ENCODE measurements at places on chromosomes 5 and 9.
A peak's percentile ranks its signal among the peaks of the same experiment; 100 is the strongest.

- DNase-seq, result peak; percentile 65
Observed at GRCh38 chr9:9790216-9790872, 822.5 kb downstream of the PTPRD start.

DNA sequence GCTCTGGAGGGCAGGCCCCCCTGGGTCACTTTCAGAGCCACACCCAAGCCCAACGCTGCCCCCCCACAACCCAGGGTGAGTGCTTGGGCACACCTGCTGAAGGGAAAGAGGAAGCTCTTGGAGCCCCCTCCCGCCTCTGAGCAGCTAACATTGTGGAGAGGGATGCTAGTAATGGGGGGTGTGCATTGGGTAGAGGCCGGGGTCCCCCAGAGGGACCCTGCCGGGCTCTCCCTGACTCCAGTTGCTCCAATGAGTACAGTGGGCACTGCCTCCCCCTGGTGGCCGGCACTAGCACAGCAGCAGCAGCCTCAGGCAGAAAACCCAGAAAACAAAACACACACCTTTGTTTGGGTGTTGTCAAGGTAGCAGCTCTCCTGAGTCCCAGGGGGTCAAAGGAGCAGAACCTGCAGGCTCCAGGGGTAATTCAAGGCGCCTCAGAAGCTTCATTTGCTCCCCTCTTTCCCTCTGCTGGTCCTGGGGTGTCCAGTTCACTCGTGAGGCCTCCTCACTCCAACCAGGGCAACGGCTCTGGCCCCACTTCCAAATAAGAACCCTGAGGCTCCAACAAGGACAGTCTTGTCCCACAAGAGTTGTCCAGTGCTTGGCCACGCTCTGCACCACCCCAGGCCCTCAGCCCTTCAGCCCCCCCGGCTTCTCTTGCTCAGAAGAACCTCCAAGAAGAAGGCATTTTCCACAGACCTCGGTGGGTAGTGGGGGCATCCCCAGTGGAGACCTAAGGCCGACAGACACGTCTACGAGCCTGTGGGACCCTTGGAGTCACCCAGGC lies 16.1 kb downstream of the GBGT1 start:
- peak; percentile 97 for DNase-seq

DNA sequence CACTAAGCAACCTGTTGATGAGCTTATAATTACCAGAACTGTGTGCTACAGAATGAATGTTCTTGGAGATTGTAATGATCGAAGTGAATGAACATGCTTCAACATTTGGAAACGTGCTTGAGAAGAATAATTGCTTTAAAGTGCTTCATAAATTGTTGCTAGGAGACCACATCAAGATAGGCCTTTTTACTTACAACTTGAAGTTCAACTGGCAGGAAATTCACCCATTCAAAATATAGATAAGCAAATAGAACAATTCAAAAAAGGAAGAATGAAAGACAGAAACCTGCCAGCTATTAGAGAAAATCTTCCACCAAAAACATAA lies 38.0 kb upstream of the SLC44A1 start:
- no peak for DNase-seq

DNA sequence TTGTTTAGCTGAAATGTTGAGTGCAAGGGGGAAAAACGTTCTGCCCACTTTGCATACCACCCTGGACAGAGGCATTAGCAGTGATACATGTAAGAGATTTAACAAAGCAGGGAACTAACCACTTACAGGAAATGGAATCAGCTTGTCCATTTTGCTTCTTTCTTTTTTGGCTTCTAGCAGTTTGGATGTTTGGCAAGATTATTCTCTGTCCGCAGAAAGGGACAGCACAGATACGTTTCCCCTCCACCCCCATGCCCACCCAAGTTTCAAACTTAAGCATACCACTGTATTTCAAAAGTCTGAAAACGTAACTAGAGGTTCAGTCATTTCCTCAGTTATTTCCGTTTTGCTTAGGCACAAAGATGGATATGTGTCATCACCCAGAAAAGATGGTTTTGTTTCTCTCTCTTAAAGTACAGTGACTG lies 118.4 kb downstream of the GDNF start:
- DNase-seq, result no peak

GRCh38 chr9:136692185-136693134 lies 5.2 kb upstream of the AGPAT2 start:
- no peak for DNase-seq

- no peak for DNase-seq
Observed at GRCh38 chr5:139806726-139807646, 11.4 kb downstream of the PSD2 start.

- DNase-seq, result no peak
Observed at GRCh38 chr5:147534172-147534951, 24.5 kb upstream of the DPYSL3 start.

- DNase-seq, result no peak
Observed at GRCh38 chr9:81717061-81717746, 27.9 kb upstream of the TLE1 start.

DNA sequence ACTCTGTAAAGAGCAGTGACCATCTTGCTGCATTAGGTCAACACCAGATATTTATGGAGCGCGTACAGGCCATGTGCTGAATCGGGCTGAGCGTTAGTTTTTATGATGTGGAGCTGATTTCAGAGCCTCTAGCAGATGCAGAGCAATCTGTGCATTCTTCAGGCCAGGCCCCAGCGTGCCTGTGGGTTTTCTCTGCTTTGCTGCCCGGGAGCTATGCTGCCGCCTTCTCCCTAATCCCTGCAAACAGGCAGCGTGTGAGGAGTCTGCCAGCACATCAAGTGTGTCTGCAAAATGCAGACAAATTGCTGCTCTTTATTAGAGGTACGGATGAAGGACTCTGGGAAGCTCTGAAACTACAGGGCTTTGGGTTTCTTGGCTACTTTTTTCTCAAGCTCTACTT lies 170.0 kb downstream of the NTRK2 start:
- DNase-seq, result peak; percentile 57

DNA sequence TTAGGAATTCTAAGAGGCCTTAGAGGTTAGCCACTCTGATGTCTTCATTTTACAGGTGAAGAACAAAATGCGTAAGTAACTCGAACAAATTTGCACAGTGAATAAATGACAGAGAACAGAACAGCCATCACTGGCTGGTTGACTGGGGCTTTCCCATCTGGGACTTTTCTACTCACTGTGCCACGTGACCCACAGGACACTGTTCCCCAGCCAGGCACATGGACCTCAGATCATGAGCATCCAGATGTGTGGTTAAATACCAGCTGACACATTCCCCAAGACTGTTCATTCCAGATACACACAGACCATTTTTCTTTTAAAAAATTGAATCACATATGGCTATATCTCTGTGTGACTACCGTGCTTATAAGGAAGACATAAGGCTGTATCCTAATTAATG lies 25.8 kb upstream of the MED10 start:
- DNase-seq, result no peak

GRCh38 chr9:101880846-101881245 lies 142.4 kb upstream of the GRIN3A start:
- no peak for DNase-seq

DNA sequence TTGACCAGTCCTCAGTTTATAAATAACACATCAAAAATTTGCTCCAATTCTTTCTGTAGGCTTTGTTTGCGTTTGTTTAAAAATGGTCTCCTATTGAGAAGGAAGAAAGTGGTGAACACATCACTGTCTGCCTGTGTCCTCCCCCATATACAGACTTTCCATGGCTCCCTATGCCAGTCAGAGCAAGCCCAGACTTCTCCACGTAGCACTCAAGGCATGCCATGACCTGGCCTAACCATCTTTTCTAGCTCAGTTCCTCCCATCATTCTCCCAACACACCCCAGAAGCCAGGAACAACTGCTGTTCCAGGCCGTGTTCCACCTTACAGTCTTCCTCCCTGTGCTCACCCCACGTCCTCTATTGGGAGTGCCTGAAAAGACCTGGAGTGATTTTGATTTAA lies 129.6 kb upstream of the ZNF618 start:
- no peak for DNase-seq

DNA sequence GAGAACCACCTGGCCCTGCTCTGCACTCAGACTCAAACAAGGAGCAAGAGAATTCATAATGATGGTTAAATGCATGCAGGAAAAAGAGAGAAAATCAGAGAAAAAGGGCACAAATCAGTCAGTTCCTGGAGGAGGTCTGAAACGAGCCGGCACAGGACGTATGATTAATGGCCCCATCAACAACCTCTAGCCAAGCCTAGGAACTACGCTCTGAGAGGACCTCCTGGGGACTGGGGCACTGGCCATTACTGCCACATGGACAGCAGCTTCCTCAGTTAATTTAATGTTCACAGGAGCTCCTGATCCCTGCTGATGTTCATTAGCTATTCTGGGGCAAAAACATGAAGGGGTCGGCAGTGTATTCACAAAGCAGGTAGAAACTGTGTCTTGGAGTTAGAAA lies 238.1 kb downstream of the MED10 start:
- no peak for DNase-seq

GRCh38 chr9:109414125-109414785 lies 83.9 kb downstream of the PTPN3 start:
- DNase-seq, result peak; percentile 75

DNA sequence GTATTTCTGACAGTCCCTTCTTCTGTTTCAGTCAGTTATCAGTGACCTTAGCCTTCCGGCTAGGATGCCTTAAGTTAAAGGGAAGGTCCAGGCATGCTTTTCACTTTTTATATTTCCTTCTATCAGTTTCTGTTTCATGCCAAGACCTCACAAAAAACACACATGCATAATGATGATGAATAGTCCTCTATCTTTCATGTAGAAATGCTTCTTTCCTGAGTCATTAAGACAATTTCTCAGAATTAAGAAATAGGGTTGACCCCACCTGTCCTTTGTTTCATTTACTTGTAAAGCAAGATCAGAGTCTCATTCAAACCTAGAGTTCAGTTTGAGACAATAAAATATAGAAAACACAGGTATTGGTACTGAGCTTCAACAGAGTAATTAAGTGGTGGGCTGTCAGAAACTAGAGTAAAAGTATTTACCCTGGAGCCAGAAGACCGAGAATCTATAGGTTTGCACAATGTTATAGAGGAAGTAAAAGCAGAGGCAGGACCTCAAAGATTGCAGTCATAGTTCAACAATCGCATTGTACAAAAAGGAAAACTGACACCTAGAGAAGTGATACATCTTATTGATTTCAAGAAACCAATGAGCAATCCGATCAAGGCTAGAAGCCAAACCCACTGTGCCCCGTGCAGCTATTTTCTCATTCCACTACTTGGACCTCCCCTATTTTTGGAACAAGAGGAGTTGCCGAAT lies 118.7 kb upstream of the PUM3 start:
- DNase-seq, result no peak

GRCh38 chr9:73095425-73095824 lies 56.2 kb upstream of the ANXA1 start:
- no peak for DNase-seq

DNA sequence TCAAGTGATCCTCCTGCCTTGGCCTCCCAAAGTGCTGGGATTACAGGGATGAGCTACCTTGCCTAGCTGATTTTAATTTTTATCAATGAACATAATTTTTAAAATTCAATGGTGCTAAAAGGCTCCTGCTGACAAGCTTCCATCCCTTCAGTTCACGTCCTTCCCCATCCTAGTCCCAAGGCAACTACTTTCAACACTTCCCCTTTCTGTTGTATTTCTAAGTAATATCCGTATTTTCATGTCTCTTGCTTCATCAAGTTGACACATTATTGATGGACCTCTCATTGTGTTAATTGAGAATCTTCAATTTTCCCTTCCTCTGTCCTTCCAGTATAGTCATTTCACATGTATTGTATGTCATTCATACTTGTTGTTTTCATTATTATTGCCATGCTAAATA lies 93.8 kb upstream of the RASGRF2 start:
- no peak for DNase-seq

GRCh38 chr5:153542536-153542935 lies 52.1 kb downstream of the GRIA1 start:
- DNase-seq, result no peak

DNA sequence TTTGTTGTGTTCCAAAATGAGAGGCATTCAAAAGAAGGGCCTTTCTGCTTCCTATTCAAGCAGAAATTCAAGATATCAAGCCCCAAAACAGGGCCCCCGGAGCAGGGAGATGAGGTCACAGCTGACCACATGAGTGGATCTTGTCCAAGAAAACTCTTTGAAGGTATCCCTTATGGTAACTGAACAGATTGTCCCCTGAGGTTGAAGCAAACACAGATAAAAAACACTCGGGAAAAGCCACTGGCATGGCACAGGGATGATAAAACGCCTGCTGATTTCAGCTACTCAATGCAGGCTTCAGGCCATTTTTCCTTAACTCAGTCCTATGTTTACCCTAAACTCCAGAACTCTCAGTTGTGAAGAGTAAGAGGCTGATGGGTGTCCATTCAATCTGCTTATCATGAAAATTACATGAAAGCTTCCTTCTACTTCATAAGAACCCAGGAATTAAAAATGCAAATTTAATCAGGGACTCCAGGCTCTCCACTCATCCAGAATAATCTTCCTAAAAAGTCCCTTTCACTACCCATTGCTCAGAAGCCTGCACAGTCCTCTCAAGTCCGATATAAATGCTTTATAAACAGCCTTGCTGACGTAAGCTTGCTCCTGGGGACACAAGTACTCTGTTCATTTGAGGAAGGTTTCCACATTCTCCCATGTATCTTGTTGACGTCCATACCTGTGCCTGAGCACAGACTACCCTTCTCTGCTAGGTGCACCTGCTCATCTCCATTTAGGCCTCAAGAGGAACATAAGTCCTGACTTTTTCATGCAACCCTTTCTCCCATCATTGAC lies 35.9 kb upstream of the SLC1A3 start:
- no peak for DNase-seq

- DNase-seq, result no peak
Observed at GRCh38 chr5:107889387-107889786, 218.7 kb upstream of the EFNA5 start.

- peak; percentile 63 for DNase-seq
Observed at GRCh38 chr5:121384359-121384758, 467.3 kb upstream of the FTMT start.
